Thymus (tissue), 14 donors: ENCODE measurements at places on chromosomes 6 and 20.

- DNase-seq, result no peak
These were observed 21.1 kb upstream of the APCDD1L start for GRCh38 chr20:58536289-58536688.

- peak; percentile 82 for DNase-seq
These were observed 55.1 kb downstream of the STAU1 start for GRCh38 chr20:49132995-49133478.

DNA sequence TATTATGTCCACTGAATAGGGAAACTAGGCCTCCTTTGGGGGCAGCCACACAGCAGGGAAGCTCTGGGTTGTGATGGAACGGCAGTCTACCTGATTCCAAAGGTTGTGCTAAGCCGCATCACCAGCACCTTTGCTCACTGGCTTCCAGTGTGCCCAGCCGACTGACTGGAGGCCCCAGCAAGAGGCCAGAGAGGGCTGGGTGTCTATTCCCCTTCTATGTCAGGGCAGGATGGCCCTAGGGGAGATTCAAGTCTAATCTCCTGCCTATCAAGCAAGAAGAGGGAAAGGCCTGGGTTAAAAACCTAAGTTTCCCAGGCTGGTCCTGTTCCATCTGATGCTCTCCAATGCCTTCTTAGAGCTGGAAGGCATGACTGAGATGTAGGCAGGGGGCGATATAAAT is 53.6 kb downstream of the JPH2 start:
- DNase-seq, result no peak

DNA sequence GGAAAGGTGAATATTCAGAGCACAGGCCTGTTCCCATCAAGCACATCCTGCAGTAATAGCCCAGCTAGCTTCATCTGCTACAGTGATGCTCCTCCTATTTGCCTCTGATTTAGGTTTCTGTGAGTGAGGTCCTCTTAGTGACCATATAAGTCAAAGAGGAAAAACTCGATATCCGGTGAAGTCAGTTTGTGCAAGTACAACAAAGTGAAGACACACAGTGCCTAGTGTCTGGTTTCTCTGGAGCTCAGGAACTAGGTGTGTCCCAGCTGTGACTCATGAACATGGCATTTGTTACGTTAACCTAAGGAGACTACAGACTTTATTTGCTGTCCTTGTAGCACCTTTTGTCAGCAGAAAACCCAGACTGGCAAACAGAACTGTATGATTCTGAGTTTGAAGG is 33.9 kb downstream of the EDN1 start:
- DNase-seq, result no peak

- no peak for DNase-seq
These were observed 79.6 kb upstream of the CARMIL1 start for GRCh38 chr6:25199544-25199943.

GRCh38 chr6:159074876-159075275 is 30.1 kb upstream of the TAGAP start:
- DNase-seq, result no peak

DNA sequence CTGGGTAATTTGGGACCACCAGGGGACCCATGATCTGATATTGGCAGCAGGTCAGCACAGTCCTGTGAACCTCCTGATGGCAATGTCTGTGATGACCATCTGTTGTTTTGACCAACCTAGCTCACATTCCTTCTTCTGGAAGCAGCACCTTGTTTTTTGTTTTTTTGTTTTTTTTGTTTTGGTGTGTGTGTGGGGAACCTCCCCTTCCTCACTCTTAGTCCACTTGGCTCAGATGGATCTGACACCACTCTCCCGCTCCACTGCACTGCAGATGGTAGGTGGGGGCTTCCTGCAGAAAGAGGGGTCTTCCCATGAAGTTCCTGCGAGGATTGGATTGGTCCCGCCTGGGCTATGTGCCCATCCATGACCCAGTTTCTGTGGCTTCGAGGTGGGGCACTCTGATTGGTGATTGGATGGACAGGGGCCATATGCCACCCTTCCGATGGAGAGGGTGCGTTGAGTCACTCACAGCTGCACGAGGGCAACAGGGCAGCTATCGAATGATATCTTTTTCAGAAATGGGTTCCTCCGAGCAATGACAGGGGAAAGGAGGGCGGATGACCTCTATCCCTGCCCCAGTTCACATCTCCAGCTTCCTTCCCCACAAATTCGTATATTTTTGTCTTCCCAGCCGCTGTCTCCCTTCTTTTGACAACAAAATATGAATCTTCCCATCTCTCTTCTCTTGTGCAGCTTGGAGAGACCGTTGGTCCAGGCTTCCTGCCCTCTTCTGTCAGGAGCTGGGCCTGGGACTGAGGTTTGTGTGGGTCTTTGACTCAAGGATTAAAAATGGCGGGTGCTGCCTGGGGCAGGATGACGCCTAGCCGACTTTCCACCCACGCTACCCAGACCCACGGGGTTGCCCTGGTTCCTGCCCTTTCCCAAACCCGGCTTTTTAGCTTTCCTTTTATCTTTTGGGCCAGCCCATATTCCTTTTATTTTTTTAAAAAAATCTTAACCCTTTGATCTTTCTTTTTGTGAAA is 132.1 kb upstream of the KCNG1 start:
- DNase-seq, result no peak

DNA sequence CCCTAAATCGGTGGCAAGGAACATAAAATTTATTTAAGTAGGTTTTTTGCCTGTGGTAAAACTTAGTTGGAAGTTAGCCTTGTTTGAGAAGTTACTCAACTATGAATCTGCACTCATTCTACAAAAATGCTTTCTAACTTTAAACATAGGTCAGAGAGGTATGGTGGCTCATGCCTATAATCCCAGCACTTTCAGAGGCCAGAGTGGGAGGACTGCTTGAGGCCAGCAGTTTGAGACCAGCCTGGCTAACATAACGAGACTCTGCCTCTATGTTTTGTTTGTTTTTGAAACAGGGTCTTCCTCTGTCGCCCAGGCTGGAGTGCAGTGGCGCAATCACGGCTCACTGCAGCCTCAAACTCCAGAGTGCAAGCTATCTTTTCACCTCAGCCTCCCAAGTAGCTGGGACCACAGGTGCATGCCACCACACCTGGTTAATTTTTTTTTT is 16.2 kb downstream of the USP49 start:
- no peak for DNase-seq

- peak; percentile 65 for DNase-seq
These were observed 35.1 kb upstream of the BTN3A2 start for GRCh38 chr6:26329763-26330511.

DNA sequence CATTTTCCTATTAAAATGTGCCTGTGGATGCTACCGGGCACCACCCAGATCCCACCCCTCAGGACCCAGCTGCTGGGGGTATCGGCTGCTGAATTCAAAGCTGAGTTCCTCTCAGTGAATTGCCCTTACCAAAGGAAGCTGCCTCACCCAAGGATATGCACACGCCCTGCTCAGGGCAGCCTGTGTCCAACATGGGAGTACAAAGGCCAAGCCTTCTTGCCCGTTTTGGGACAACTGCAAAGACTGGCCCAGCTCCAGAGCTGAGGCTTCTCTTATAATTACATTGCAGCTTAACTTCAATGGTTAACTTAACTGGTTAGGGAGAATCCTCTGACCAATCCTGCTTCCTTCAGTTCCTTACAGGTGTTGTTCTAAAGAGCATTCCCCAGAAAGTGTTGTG is 19.8 kb upstream of the FANCE start:
- no peak for DNase-seq

DNA sequence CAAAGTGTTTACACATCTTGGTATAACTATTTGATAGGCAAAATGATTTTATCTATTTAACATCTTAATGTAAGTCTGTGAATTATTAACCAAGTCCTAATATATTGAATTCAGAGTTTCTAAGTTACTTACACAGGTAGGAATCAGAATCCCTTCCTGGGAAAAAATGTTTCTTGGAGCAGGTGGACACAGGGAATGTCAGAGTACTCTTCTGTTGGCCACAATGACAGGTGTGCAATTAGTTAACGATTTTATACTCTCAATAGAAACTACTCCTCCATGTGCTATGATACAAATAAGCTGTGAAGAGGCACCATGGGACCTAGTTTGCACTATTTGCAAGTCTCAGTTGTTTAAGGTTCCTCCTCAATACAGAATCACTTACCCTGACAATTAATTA is 821 bp upstream of the TAAR5 start:
- no peak for DNase-seq

- no peak for DNase-seq
These were observed 11.8 kb upstream of the GNRH2 start for GRCh38 chr20:3031524-3032147.

DNA sequence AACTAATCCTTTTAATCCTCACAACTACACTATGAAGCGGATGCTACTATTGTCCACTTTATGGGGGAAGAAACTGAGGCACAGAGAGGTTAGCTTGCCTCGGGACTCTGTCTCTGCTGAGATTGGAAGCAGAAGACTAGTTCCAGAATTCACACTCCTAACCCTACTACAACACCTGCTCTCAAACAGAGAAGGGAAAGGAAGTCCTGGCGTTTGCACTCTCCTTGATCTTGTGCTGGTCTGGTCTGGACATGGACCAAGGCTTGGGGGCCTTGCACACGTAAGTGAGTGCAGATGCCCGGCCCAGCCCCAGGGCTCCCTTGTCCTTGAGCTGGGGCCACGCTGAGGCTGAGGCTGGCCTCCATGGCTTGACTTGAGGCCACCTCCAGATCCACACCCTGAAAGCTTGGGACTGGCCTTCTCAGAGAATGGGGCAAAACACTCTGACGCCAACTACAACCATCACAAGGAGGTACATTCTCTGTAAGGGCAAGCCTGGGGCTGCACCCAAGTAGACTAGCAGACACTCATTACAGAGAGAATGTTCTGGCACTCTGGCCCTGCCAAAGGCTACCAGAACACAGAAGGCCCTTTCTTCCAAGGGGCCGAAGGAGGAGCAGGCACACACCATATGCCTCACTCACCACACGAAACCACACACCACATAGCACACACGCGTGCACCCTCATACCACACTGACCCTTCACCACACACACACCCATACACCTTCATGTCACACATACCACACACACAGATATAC is 33.3 kb upstream of the EZR start:
- DNase-seq, result no peak
